ENCODE measurements at places on chromosomes 3 and 15.
A peak's percentile ranks its signal among the peaks of the same experiment; 100 is the strongest.

DNA sequence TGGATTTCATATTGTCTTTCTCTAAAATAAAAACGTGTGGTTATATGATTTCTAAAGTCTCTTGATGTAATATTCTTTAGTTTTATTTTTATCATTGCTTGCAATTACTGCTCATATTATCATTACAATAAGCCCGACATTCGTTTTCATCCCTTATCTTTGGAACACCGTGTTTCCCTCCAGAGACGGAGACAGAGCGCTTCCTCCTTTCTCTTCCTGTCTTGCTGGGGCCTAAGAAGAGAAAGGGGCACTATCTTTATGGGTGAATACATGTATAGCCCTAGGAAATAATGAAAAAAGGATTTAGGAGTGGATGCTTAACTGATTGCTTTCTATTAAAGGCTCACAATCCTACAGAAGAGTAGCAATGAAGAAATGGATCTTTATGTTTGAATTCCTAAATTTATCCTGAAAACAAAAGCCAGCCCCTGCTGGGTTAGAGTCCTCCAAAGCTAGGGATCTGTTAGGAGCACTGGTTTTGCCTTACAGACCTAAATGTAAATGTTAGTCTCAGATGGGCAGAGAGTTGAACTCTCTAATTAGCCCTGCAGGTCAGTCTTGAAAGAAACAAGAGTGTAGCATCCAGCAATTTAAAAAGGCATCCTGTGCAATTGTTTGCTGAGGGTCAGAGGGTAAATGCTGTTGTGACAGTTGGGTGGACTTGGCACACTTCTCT is 145.1 kb downstream of the TP63 start:
- DNase-seq, result no peak

GRCh38 chr15:36106640-36107335 is 472.6 kb upstream of the CDIN1 start:
- DNase-seq, result no peak

- DNase-seq, result no peak
These were observed 22.4 kb downstream of the SPSB4 start for GRCh38 chr3:141073580-141073979.

DNA sequence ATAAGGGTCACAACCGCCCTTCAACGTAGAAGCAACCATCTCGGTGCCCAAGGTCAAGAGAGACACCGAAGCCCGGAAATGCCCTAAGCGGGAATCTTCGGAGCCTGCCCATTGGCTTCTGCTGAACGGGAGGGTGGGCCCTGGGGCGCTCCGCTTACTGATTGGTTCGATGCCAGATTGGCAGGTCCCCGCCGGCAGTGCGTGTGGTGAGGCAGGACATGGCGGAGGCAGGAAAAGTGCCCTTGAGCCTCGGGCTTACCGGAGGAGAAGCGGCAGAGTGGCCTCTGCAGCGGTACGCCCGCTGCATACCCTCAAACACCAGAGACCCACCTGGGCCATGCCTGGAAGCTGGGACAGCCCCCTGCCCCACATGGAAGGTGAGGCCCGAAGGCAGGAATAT is at the start of gene REC114:
REC114 (plus strand) TSS at position 197 of the 400 bp plus-strand sequence; CDS start at position 219, 22 bp downstream.
- DNase-seq, result no peak

GRCh38 chr3:26004172-26004571 is 214.3 kb downstream of the OXSM start:
- DNase-seq, result no peak

DNA sequence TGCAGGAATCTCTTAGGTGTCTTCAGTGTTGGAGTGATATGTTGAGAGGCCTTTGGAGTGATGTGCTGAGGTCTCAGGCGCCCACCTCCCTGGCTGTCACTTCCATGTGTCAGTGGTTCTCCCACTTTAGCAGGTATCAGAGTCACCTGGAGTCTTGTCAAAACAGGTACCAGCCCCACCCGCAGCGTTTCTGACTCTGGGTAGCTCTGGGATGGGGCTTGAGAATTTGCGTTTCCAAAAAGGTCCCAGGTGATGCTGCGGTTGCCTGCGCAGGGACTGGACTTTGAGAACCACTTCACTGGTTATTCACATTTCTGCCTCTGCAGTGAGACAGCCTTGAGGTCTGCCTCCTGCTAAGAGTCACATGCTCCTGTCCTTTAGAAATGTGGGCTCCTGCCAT is 15.5 kb downstream of the UMPS start:
- DNase-seq, result no peak

DNA sequence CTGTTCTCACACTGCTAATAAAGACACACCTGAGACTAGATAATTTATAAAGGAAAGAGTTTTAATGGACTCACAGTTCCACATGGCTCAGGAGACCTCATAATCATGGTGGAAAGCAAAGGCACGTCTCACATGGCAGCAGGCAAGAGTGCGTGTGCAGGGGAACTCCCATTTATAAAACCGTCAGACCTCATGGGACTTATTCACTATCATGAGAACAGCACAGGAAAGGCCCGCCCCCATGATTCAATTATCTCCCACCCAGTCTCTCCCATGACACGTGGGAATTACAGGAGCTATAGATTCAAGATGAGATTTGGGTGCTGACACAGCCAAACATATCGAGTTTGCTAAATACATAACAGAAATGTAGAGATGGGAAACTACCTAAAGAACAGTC is 39.5 kb upstream of the DGKG start:
- DNase-seq, result no peak

GRCh38 chr15:74263466-74263865 is 27.3 kb downstream of the CCDC33 start:
- DNase-seq, result no peak

DNA sequence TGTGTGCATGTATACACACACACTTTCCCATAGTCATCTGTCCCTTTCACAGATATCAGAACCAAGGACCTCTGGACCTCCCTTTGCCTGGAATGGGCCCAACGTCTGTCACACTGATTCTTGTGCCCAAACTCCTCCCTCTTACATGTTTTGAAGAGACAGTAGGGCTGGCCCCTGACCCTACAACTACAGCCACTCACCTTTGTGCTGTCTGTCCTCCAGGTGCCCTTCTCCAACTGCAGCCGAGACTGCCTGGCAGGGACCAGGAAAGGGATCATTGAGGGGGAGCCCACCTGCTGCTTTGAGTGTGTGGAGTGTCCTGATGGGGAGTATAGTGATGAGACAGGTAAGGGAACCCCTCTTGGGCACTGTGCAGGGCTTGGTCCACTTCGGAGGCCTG is 43.2 kb upstream of the CSTA start:
- no peak for DNase-seq

- no peak for DNase-seq
These were observed at the start of gene A4GNT for GRCh38 chr3:138132239-138132638. A4GNT (minus strand) TSS chr3:138132390; CDS start chr3:138131256, 1,134 bp downstream.

- DNase-seq, result no peak
These were observed 158.7 kb downstream of the APBA2 start for GRCh38 chr15:29044503-29044901.

DNA sequence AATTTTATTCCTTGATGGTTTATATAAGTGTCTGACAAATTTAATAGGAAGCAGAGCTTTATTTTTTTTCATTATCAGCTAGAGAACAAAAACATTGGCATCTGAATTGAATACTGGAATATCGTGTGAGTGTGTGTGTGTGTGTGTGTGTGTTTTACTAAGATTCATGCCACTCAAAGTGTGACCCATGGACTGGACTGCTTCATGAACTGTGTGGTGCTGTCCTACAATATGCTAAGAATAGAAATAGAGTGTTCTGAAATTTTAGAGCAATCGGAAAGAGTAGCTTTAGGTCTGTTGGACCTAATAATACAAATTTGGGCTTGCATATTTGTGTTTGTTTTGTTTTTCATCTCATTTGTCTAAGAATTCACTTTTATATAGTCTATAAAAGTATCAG is 89.6 kb downstream of the MITF start:
- no peak for DNase-seq

- DNase-seq, result no peak
These were observed 123.3 kb downstream of the MOBP start for GRCh38 chr3:39590806-39591205.

- DNase-seq, result no peak
These were observed 22.0 kb upstream of the COL6A5 start for GRCh38 chr3:130323503-130323902.

- no peak for DNase-seq
These were observed 131.9 kb downstream of the ANO10 start for GRCh38 chr3:43489930-43490329.

DNA sequence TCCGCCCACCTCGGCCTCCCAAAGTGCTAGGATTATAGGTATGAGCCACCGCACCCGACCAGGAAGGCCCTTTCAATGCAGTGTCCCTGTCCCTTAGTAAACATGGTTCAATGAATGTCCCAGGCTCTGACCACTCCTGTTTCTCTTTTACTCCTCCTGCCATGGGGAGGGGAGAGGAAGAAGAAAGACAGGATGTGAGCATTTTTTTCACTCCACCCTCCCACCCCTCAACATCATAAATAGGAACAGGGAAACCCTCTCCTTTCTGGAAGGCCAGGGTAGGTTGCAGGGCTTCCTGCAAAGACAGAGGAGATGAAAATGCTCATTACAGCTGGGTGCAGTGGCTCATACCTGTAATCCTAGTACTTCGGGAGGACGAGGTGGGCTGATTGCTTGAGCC is 7.5 kb upstream of the TATDN2 start:
- DNase-seq, result no peak

- DNase-seq, result peak; percentile 30
These were observed 146.5 kb upstream of the UBE2E1 start for GRCh38 chr3:23659274-23659673.

GRCh38 chr3:145055375-145056076 is 1083.9 kb downstream of the DIPK2A start:
- no peak for DNase-seq

DNA sequence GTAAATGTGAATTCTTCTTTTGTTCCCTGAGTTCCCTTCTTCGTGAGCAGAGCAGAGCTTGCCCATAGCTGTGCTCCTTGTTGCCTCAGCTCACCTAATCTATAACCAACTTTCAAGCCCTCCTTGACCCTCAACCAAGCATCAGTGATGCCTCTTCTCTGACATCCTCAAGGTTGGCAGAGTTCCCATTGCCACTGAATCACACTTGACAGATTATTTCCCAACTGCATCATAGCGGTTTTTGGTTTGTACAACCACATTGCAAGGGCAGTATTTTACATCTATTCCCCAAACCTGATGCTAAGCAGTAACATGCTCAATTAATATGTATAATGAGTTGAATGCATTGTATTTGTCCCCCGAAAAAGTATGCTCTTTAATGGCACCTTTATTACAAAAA is 133.0 kb upstream of the SNTN start:
- DNase-seq, result no peak

- DNase-seq, result no peak
These were observed 19.0 kb upstream of the CHCHD6 start for GRCh38 chr3:126685021-126685420.

DNA sequence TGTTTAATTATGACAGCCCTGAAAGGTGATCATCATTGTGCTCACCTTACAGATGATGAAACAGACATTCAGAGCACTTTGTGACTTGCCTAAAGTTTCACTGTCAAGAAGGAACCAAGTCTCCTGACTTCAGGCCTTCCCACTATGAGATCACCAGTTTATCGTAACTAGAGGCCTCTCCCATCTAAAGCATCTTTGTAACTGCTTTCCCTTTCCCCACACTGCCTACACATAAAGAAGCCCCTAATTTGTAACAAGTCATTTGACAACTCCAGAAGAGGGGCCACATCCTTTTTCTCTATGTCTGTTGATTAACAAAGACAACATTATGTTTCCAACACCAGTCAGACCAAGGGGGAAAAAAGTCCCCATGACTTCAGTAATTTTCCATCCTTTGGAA is 1.1 kb downstream of the KLHL6 start:
- no peak for DNase-seq

DNA sequence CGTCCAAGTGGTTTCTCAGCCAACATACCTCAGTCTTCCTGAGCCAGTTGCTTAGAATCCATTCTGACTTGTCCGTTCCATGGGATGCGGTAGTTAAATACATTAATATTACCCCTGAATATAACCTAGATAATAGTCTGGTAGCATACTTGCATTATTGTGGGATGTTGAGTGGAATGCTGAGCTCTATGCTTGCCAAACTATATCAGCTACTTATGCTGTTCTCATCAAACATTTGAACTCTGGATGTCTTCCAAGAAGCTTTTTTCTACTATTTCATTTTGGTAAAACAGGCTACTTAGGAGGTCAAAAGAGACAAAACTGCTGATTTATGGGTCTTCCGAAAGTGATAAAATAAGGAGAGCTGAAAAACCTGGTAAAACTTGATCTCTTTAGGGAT is 429.5 kb downstream of the NAALADL2 start:
- DNase-seq, result no peak

DNA sequence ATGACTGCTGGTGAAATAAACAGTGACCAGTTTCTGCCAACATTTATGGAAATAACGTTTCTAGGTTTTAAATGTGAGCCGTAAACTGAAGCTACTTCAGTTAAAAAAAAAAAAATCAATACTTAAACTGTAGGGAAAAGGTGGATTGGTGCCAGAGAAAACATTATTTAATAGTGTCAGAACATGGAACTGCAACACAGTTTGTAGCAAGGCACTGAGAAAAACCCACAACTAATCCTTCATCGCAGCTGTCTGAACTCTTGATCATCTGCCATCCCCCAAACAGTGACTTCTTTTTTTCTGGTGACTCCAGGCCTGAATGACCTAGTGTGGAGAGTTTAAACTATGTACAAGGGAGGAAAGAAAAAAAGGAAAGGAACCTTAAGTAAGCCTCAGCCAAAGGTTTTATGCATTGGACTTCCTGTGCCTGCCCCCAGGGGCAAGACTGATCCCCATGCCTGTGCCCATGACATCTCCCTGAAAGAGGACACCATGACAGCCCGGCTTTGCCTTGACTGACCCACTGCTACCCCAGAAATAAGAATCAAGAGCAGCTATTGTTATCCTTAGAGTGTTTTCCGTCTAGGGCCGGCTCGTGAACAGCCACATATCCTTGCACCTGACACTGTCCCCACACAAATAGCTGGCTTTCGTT is 33.1 kb downstream of the CRTAP start:
- no peak for DNase-seq

- no peak for DNase-seq
These were observed 68.7 kb upstream of the FURIN start for GRCh38 chr15:90799639-90800170.

- DNase-seq, result peak; percentile 71
These were observed 141.9 kb downstream of the PGPEP1L start for GRCh38 chr15:98865397-98866339.

- DNase-seq, result no peak
These were observed 179.8 kb downstream of the MEX3B start for GRCh38 chr15:81865850-81866537.

DNA sequence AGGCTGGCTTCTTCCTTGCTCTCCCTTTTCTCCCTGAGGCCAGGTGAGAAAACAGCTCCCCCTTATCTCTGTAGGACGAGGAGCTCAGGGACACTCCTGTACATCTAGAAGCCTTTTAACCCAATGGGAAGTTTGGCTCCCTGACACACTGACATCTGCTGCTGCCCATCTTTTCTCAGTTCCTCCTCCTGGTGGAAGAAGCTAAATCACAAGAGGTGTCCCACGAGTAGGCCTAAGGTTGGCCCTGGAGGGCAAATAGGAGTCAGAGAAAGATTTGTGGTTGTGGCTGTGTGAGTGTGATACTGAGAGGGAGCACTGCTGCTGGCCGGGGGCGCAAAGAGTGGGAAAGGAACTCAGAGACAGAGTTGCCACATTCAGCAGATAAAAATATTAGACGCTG is 49.5 kb downstream of the ARHGAP31 start:
- DNase-seq, result no peak

- no peak for DNase-seq
These were observed 178.7 kb upstream of the ANKRD28 start for GRCh38 chr3:15976524-15976923.

Measured in CD4-positive, alpha-beta T cell treated with Interleukin-15 for 1 hour (primary cell).